Lung microvascular endothelial cell (primary cell): ENCODE measurements at places on chromosomes 11 and 22.

- DNase-seq, result peak; percentile 40
These were observed 24.6 kb upstream of the ACER3 start for GRCh38 chr11:76835928-76836612.

GRCh38 chr11:122030286-122030685 lies 85.7 kb downstream of the BLID start:
- no peak for DNase-seq

- peak; percentile 18 for DNase-seq
These were observed 80.8 kb downstream of the SGSM3 start for GRCh38 chr22:40451210-40451609.

DNA sequence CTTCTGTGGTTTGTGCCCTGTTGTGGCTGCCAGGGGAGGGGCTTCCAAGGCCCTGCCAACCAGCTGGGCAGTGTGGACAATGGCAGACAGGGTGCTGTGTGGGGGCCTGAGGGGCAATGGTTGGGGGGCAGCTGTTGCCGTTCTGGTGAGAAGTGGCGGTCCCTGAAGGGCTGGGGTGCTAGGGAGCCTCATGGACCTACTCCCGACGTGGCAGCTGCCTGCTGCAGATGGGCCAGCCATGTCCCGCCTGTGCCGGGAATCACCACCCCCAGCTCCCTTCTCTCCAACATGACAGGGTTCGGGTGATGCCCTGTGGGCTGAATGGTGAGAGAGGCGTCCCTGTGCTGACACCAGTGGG lies 74.2 kb downstream of the KCNQ1 start:
- no peak for DNase-seq

GRCh38 chr11:35914816-35915215 lies 29.0 kb upstream of the LDLRAD3 start:
- no peak for DNase-seq

DNA sequence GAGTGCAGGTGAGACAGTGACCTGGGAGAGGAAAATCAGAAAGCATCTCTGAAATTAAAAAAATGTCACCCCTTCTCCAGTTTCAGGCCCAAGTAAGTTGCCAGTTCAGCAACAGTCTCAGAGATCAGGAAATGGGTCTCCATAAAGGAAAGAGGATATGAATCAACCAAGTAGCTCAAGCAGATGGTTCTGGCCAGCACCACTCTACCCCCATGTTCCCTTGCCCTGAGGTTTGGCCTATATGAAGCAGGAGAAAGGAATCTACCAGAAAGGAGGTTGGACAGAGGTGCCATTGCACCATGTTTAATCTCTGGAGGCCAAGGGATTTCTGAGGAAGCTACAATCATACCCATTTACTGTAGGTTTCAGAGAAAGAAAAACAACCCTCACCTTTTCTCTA lies 7.7 kb downstream of the FZD4 start:
- no peak for DNase-seq

GRCh38 chr11:81420668-81421250 lies 1312.9 kb downstream of the FAM181B start:
- DNase-seq, result no peak

DNA sequence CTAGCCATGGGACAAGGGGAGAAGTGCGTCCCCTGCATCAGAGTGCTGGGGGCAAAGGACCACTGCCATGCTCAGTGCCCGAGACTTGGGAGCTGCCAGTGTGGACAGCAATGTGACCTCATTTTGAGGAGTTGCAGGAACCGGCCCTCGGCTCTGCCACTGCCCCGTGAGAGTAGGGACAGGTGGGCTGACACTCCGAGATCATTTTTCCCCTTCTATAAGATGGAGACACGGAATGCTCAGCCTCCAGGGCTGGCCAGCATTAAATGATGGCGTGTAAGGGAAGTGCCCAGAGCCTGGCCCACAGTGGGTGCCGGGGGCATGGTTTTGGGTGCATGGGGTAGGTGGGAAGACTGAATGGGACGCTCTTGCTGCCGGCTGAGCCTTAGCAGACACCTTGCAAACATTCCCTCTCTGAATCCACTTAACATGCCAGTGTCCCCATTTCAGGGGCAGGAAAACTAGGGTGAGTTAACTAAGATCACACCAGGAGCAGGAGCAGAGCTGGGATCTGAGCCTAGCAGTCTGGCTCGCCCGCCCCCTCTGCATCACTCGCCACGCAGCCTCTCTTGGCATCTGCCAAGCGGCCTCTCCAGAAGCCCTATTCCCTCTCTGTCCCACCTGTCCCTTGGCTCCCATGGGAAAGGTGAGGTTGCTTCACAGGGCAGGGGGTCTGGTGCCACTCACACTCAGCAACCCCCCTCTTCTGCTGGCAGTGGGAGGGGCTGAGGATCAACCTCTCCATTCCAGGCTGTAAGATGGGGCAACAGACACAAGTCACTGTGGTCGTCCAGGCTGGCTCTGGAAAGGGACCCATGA lies 13.6 kb downstream of the NPTXR start:
- no peak for DNase-seq

DNA sequence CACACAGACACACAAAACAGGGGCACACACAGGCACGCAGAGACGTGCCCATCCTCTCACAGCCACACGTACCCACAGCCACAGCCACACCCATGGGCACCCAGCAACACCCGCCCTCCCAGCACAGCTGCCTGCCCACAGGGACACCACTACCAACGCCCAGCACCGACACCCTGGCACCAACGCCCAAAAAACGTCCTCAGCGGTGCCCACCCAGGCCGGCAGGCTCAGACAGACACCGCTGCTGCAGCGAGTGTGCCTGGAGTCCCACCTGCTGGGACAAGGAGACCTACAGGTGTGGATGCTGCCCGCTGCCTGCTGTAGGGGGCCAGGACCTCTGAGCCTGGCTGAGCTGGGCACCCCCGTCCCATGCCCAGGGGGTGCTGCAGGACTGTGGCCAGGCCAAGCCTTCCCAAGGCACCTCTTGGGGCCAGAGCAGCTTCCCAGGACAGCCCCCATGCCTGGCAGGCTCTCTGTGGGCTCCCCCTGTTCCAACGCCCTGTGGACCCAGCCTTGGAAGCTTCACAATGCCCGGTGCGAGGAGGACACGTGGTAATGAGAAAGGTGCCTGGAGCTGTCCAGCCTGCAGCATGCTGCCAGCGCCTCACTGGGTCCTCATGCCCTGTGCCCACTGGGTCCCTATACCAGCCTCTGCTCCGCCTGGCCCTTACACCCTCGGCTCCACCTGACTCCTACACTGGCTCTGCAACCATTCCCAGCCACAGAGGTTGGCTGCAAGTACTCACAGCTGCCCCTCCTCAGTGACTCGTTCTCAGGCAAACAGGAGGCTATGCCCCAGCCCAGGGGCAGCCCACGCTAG lies 45.8 kb upstream of the TH start:
- DNase-seq, result no peak

DNA sequence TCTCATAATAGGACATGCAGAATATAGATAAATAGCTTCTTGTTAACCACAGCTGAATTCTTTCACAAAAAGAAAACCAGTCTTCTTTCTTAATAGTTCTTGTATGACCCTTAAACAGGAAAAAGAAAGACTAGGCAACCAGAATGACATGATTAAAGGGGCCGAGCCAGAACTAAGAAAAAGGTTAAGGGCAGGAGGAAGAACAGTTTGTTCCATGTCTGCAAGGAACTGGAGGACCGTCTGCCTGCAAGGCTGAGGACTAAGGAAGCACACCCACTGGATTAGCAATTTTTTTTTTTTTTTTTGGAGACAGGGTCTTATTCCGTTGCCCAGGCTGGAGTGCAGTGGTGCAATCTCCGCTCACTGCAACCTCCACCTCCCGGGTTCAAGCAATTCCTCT lies 26.0 kb upstream of the TMPRSS5 start:
- no peak for DNase-seq

DNA sequence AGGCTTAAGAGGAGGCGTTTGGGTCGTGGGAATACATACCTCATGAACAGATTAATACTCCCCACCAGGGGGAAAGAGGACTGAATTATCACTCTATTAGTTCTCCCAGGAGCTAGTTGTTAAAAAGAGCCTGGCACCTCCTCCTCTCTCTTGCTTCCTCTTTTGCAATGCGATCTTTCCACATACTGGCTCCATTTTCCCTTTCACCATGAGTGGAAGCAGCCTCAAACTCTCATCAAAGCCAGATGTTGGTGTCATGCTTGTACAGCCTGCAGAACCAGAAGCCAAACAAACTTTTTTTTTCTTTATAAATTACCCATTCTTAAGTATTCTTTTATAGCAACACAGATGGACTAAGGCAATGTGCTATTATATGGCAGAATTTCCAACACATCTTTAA lies 258.5 kb downstream of the FAM76B start:
- DNase-seq, result no peak

GRCh38 chr11:111525456-111525855 lies 10.9 kb downstream of the HOATZ start:
- DNase-seq, result no peak

- no peak for DNase-seq
These were observed 21.0 kb downstream of the ARFGAP3 start for GRCh38 chr22:42836026-42836425.

- DNase-seq, result no peak
These were observed 62.2 kb downstream of the BCR start for GRCh38 chr22:23242473-23243001.

DNA sequence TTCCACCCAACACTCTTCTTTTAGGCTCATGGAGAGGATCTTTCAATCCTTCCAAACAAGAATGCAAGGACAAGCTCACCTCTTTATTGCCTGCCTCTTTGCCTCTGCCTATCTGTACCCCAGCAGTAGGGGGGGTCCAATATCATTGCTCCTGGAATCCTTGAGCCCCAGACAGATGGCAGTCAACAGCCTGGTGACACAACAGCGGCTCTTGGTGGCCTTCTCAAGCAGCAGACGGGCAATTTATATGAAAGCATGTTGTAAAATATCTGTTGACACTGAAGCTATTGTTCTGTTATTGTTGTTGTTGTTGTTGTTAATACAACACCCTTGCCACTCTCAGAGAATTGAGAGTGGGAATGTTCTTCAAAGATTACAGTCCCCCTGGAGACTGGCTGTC lies 480.0 kb upstream of the CADM1 start:
- DNase-seq, result no peak

DNA sequence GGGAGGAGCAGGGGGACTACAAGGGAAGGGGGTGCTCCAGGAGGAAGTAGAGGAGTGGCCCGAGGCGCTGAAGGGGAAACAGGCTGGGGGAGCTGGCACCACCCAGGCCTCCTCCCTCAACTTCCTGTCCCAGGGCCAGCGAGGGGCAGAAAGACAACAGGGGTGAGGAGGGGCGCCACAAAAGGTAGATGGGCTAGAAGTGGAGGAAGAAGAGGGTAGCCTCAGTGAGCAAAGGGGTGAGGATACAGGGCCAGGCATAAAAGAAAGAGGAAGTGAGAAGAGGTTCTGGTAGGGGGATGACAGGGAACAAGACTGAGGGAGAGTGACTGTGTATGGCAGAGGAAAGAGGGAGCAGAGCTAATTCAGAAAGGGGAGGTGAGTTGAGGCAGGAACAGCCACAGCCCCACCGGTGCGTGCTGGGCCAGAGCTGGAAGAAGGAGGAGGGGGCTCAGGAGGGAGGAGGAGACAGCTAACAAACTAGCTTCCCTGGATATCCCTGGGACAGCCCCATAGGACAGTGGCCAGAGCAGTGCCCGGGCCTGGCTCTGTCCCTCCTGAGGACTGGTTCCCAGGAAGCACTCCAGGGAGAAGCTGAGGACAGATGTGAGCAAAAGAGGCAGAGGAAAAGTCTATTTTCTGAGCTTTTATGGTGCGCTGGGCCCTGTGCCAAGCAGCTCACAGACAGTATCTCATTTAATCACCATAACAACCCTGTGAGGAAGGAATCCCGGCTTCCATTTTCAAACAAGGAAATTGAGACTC lies 8.5 kb downstream of the DCHS1 start:
- peak; percentile 69 for DNase-seq

DNA sequence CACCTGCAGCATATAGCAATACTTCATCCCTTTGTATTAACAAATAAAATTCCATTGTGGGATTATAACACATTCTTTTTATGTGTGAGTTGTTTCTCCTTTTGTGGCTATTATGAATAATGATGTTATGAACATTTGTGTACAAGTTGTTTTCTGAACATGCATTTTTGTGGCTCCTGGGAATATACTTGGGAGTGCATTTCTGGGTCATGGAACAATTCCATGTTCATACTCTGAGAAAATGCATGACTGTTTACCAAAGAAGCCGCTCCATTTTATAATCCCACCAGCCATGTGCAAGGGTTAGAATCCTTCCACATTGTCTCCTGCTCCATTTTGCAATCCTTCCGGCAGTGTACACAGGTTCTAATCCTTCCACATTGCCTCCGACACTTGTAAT lies 713.8 kb downstream of the TBC1D22A start:
- no peak for DNase-seq

GRCh38 chr11:69383372-69384250 lies 89.7 kb downstream of the MYEOV start:
- no peak for DNase-seq

DNA sequence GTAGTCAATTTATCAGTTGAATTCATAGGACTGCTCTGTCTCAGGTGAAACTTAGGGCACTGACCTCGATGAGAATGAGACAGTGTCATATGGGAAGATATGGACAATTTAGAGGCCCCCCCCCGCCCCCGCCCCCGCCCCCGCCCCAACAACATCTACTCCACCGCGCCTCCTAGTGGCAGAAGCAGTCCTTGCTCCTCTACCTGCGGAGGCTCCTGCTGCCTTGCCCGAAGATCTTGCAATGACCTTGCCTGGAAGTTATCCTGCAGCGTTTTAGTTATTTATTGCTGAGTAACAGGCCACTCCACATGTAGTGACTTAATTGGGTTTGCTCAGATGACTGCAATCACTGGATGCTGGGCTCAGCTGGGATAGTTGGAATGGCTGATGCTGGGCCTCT lies 15.2 kb downstream of the SERPINH1 start:
- no peak for DNase-seq

DNA sequence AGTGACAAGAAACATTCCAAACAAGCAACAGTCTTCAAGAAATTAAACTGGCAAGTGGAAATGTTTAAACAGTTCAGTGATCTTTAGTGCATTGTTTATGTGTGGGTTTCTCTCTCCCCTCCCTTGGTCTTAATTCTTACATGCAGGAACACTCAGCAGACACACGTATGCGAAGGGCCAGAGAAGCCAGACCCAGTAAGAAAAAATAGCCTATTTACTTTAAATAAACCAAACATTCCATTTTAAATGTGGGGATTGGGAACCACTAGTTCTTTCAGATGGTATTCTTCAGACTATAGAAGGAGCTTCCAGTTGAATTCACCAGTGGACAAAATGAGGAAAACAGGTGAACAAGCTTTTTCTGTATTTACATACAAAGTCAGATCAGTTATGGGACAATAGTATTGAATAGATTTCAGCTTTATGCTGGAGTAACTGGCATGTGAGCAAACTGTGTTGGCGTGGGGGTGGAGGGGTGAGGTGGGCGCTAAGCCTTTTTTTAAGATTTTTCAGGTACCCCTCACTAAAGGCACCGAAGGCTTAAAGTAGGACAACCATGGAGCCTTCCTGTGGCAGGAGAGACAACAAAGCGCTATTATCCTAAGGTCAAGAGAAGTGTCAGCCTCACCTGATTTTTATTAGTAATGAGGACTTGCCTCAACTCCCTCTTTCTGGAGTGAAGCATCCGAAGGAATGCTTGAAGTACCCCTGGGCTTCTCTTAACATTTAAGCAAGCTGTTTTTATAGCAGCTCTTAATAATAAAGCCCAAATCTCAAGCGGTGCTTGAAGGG lies 6.0 kb downstream of the MALAT1 start:
- DNase-seq, result peak; percentile 42
